ENCODE measurements at places on chromosomes 2 and 18. TPM values are rescaled to one million over a fixed set of nuclear protein-coding genes. Genes with fewer than 3 reads are reported as not detected.

DNA sequence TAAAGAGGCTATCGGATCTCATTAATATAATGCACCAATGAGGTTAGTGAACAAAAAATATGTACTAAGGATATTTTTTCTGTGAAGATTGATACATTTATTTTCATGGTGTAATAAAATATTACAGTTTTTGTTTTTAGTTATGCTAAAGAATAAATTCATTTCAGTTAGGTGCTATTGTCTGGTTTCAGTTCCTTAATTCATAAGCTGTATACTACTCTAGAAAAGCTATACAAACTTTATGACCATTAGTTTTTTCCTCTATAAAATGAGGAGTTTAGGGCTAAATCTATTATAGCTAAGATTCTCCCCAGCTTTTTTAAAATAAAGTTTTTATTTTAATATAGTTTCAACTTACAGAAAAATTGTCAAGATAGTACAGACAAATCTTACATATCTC lies 1311.7 kb upstream of the NXPH2 start:
- no peak for DNase-seq

DNA sequence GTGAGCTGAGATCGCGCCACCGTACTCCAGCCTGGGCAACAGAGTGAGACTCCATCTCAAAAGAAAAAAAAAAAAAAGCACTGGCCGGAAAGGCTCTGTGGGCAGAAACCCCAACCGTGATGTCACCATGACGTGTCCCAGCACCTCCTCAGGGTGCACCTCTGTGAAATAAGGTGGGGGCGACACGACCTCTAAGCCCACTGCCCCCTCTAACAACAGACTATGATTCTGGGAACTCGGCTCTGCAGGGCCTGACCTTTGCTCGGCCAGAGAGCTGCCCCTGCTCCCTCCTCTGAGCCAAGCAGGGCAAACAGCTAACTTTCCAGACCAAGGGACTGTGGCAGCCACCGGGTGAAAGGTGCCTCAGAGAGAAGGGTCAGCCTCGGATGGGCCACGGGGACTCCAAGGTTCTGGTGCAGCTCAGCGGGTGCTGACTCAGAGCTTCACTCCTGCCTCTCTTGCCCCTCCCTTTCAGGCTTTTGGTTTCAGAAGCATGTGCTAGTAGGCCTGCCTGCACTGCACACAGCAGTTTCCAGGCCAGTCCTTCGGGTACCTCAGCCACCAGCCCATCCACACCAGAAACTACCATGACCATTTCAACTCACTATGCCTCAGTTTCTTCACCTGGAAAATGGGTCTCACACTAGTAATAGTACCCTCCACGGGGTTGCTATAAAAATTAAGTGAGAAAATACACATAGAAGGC lies 8.0 kb downstream of the TMBIM1 start:
- DNase-seq = no peak

DNA sequence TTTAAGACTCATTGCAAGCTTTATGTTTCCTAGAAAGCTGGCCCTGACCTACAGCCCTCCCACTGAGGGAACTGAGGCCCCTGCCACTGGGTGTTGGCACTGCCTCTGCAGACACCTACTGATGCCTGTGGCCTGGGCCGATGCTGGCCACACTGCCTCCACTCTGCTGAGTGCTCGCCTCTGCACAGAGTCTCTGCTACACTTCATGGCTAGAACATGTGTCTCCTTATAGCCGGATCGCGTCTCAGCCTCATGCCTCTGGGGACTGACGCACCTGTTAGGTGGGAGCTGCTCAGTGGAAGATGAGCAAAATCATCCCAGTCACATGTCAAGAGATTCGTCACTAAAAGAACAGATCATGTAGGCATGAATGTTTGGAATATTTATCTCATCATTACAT lies 108.7 kb downstream of the RGPD3 start:
- DNase-seq = no peak

DNA sequence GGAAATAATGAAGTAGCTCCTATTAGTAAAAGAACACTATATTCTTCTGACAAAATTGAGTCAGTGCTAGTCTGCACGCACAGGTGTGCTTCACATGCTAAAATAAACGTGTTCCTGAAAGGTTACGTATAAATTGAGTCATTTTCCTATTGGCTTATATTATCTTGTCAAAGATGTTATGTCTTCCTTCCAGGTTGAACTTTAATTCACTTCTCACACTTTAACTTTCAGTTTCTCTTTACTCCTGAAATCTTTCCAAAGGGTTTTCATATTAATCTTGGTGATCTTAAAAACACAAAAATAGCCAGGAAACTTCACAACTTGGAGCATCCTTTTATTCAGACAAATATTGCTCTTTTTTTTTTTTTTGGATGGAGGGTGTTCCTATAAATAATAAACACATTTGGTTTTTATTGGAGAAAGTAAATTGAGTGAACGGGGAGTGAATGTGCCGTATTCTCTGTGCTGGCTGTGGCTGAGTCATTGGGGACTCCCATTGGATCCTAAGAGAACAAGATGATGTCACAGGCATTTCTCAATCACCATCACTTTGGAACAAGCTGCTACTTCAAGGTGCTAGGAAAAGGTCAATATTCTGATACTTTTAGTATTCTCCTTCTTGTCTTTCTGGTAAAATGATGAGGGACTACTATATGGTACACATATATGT lies 150.2 kb upstream of the SPATS2L start:
- peak; percentile 57 for DNase-seq

GRCh38 chr18:39513186-39513585 lies 1947.6 kb upstream of the CELF4 start:
- no peak for DNase-seq

GRCh38 chr2:44951714-44952113 lies 10.2 kb downstream of the SIX3 start:
- no peak for DNase-seq

GRCh38 chr2:158973116-158973956 lies 4.9 kb downstream of the TANC1 start:
- no peak for DNase-seq

DNA sequence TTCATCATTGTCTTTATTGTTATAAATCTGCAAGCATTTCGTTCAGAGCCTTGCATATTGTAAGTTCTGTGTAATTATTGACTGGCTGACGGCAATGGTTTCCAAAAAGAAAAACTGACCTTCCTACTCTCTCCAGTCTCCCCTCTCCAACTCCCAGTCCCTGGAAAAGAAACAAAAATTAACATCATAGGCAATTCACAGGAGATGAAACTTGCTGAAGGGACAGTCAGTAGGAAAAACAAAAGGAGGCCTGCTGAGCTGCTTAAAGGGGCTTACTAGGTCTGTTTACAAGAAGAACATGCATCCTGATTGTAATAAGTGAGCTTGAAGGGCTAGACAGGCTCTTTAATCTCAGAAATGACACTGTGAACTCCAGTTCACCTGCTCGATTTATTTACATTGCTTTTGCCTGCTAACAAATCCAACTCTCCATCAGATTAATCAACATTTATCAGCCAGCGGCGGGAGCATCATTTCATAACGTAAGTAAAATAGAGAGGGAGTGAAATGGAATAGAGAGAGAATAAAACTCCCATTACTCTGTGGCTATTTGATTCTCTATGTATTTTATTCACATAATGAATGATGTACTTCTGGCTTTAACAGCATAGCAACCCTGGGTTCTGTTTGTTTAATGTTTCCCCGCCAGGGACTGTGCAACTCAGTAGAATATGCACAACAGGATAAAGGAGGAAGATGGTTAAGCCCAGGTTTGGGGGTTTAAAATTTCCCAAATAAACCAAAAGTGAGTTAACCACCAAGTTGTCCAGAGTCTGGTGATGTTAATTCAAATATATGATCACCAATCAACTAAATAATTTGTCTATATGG lies 256.7 kb upstream of the SETBP1 start:
- no peak for DNase-seq

GRCh38 chr2:148279216-148279615 lies 258.3 kb downstream of the MBD5 start:
- no peak for DNase-seq

DNA sequence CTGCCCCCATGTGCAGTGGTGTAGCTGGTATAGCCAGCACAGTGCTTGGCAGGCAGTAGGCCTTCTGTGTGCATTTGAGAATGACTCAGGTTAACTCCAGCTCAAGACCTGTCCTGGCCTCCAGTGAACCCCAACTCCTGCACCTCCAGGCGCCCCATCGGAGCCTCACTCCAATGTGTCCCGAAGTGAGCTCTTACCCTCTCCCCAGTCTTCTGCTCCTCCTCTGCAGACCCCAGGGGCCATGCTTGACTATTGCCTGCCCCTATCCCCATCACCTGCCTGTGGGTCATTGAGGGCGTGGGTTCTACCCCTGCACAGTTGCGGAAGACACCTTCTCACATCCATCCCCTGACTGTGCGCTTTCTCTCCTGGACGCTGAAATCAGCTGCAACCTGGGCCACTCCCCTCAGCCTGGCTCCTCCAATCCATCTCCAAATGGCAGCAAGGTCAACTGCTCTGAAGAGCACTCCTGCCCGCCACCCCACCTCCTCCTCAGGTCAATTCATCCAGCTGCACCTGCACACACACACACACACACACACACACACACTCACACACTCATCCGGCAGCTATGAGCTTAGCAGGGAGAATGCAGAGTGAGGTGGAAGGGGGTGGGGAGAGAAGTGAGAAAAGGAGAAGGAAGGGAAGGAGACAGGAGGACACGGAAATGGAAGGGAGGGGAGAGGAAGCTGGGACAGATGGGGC lies 130.3 kb upstream of the GLI2 start:
- no peak for DNase-seq

DNA sequence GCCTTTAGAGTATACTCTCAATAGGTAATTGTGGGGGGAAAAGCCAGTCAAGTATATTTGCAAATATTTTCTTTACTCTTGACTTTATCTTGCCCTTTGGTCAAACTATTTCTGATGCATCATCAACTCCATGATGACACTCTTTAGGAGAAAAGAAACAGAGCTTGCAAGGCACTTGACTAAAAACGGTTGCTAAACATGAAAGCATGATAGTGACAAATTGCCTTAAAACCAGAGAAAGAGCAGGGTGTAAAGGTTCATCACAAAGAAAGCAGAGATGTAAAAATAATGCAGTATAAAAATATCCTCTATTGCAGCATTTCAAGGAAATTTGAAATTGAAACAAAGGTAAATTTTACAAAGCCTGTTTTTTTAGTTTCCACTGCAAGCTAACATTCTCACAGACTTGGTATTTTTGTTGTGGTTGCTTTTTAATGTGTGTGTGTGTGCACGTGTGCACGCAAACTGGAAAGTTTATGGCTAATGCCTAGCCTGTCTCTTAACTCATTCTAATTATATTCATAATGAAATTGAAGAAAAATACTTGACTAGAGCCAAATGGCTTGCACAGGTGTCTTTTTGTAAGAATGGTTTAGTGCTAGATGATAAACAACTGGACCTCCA lies 503.6 kb downstream of the ARHGAP15 start:
- no peak for DNase-seq

- DNase-seq = no peak
Measured at GRCh38 chr2:36266536-36267121, 88.9 kb upstream of the CRIM1 start.

GRCh38 chr2:28101123-28101522 lies 210.6 kb downstream of the BABAM2 start:
- DNase-seq = no peak

DNA sequence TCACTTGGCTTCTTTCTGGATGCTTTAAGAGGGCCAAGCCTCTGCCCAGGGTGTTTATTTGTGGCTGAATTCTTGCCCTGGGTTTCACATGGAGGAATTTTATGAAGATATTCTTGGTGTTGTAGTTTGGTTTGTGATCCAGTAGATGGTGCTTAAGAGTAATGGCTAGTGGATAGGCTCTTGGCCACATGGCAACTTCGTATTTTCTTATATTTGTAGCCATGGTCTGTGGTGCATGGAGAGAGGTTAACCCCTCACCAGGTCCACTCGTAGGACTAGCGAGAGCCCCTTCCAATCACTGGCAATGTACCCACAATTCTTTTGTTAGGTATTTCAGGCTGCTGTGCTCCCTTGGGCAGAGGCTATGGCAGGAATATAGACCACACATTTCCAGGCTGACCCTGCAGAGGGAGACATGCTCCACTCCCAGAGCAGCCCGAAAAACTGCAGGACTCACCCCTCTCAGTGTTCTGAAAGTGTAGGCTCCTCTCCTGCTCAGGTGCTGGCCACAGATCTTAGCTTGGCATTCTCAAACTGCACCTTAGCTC lies 582.1 kb upstream of the SETBP1 start:
- no peak for DNase-seq

DNA sequence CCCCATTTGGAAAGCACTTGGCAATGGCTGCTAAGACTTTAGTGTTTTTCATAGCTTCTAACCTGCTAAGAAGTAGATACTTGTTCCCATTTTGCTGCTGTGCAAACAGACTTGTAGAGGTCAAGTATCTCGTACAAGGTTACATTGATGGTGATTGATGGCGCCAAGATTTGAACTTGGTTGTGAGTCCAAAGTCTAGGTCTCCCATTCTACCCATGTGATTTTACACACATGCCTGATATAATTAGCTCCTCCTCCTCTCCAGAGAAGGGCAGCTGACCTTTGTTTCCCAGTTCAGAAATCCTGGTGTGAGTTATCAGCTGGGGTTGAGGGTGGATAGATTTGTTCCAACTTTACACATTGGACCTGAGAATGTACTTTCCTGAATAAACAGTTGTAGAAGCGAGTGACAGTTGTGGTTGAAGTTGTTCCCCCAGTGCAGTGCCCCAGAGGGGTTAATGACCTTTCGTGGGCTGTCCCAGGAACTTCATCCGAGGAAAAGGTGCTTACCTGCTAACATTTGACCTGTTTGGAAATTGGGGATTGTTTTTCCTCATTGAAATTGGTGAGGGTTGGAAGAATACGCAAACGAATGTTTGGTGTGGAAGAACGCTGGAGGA lies 10.4 kb downstream of the TCF7L1 start:
- peak; percentile 20 for DNase-seq

DNA sequence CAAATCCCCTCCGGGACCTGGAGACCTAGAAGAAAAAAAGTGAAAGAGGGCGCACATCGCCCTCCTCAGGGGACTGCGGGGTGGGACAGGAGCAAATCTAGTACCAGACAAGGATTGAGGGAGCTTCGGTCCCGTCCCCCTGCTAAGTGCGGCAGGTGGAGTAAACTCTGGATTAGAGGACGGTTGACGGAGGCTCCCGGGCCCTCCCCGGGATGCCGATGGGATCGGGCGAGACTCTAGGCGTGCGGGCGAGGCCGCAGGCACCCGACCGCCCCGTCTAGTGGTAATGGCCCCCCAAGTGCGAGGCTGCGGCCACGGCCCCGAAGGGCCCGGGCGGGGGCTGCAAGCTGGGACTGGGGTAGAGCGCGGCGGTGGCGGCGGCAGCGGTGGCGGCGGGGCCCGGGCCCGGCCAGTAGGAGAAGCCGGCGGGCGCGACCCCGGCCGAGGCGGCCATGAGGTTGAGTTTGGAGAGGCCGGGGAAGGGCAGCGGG lies 3.5 kb downstream of the FEV start:
- DNase-seq = no peak

GRCh38 chr2:186842373-186842772 lies 6.6 kb downstream of the ZSWIM2 start:
- DNase-seq = no peak

COL4A4 gene
- total RNA-seq = 30.4 TPM

LHCGR gene
- total RNA-seq = 0.32 TPM

COLEC11 gene
- 79.0 TPM for total RNA-seq

Data from mucosa of gallbladder (tissue), 1 donor.